ENCODE measurements at places on chromosomes 3 and 15.

GRCh38 chr3:61347981-61348380 is 96.7 kb upstream of the FHIT start:
- DNase-seq: no peak

GRCh38 chr3:132625613-132626012 is 28.5 kb downstream of the ACKR4 start:
- no peak for DNase-seq

- no peak for DNase-seq
Observed at GRCh38 chr3:62839748-62840147, 35.5 kb downstream of the CADPS start.

DNA sequence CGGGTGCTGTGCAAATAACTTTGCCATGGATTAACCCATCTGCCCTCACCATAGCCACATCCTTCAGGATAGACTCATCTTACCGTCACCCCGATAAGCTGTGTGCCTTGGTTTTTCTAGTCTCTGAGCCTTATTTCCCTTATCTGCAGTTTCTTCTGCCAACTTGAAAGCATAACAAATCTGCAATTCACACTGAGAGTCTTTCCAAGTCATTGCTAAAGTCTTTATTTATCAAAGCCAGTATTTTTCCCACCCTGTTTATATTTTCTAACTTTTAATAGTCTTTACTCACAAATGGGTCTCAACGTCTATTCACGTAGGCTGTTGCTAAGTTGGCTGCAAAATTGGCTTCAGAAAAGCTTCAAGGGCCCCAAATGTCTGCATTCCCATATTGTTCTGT is 61.6 kb upstream of the SUCLG2 start:
- no peak for DNase-seq

GRCh38 chr15:23857028-23857641 is 170.0 kb upstream of the NDN start:
- DNase-seq: peak; percentile 50

- no peak for DNase-seq
Observed at GRCh38 chr3:143820466-143821221, 27.6 kb downstream of the SLC9A9 start.

GRCh38 chr15:59876140-59876539 is 128.0 kb upstream of the FOXB1 start:
- no peak for DNase-seq

DNA sequence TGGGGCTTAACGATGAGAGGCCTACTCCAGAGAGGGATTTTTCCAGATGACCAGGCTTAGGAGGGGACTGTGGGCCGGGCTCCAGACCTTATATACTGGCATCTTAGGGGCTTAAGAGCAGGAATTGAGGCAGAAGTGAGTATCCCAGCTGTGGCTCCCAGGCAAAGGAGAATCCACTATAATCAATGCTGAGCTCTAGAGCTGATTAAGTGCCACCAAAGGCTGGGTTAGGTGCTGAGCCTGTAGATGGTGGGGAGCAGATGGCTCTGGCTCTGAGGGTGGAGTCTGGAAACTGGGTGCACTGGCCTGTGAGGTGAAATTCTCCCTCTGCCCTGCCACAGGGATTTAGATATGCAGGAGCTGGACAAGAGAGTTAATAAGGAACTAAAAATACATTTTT is 23.2 kb downstream of the IRAK2 start:
- DNase-seq: no peak

- no peak for DNase-seq
Observed at GRCh38 chr3:114376516-114377185, 82.8 kb downstream of the TIGIT start.
